Activated T-helper 2 cell treated with anti-CD3 and anti-CD28 coated beads, Interferon-gamma antibody, Interleukin-2, Interleukin-4, amounts not matched to agents 10 μg/mL and 5 μg/mL and 100 μg/mL, durations not matched to agents 14 hours and 24 hours and 36 hours (primary cell): ENCODE measurements at places on chromosomes 4 and X.

DNA sequence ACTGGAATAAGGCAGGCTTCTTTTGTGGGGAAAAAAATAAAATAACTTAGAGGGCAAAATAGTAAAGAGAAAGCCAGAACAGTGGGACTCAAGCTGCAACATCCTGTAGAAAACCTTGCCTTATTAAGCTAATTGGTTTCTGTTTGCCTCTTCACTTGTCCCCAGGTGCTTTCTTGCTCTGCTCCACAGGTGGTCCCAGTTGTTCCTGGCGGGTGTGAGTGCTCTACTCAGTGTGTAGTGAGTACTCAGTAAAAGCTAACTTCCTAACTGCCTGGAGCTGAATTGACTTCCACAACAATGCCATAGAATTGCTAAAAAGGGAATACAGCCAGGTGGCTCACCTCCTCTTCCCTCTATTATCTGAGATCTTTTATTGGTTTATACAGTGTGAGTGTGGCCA lies 930.2 kb downstream of the C4orf33 start:
- no peak for DNase-seq
- H3K4me3 ChIP-seq, result no peak overlapping the region
- no peaks in the 10 kb centered on the region for H3K4me1 ChIP-seq
- H3K27me3 ChIP-seq, result no peaks in the 10 kb centered on the region
- H3K36me3 ChIP-seq, result no peaks in the 10 kb centered on the region

DNA sequence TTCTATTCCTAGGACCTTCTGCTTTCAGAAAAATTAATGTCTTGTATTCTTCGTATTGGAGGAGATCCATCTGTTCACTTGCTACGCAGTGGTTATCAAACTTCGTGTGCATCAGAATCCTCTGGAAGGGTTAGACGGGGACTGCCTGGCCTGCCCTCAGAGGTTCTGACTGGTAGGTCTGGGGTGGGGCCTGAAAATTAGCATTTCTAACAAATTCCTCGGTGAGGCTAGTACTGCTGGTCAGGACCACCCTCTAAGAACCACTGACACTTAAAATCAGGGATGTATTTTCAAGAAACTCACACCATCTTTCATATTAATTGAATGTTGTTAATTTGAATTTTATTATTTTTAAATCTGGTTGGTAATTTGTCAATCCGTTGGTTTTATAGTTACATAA lies 63.0 kb downstream of the MAPK10 start:
- no peaks in the 10 kb centered on the region for H3K4me1 ChIP-seq
- no peaks in the 10 kb centered on the region for H3K36me3 ChIP-seq
- no peak overlapping the region for H3K4me3 ChIP-seq
- H3K27me3 ChIP-seq, result no peaks in the 10 kb centered on the region
- no peak for DNase-seq

DNA sequence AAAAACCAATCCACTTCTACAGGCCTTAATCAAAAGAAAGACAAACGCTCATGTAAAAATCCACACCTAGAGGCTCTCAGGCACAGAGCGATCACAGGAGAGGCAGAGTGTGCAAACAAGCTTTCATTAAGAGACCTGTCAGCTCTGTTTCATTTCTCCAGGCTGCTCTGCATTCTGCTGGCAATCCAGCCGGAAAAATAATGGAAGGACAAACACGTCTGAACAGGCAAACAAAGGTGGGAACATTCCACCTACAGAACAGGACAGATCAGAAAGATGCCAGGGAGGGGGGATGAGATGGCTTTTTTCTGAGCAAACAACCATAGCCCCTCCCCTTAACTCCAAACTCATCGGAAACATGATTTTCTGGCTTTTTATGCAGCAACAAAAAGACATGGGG lies 9.7 kb downstream of the SOD3 start:
- H3K4me3 ChIP-seq, result no peak overlapping the region
- H3K27me3 ChIP-seq, result peaks cover 18% of the 10 kb centered on the region
- H3K36me3 ChIP-seq, result no peaks in the 10 kb centered on the region
- H3K27ac ChIP-seq, result no peak overlapping the region
- no peaks in the 10 kb centered on the region for H3K4me1 ChIP-seq
- DNase-seq, result no peak

DNA sequence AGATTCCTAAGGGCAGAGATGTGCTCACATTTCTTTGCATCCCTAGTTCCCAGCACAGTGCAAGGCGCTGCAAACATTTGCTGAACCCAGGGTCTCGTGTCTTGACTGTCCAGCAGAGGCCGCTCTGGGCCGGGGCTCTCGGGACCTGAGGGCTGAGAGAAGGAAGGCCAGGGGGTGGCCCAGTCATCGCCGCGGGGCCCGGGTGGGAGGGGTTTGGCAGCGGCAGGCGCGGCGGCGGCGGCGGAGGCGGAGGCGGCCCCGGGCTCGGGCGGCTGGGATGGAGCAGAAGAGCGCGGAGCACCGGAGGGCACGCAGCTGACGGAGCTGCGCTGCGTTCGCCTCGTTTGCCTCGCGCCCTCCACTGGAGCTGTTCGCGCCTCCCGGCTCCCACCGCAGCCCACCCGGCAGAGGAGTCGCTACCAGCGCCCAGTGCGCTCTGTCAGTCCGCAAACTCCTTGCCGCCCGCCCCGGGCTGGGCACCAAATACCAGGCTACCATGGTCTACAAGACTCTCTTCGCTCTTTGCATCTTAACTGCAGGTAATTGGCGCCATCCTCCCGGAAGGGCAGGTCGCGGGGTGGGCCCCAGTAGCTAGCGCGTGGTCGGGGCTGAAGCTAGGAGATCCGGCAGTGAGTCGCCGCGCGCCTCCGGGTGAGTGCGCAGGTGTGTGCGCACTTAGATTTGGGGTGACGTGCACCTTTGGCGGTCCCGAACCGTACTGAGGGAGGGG lies at the start of gene PARM1:
Gene PARM1, plus strand, starts transcription at position 285 of the 730 bp plus-strand sequence. Its CDS starts 212 bp downstream, at position 497.
- H3K4me1 ChIP-seq, result peaks cover 9% of the 10 kb centered on the region
- peaks cover 50% of the 10 kb centered on the region for H3K27me3 ChIP-seq
- peak; percentile 12 for DNase-seq

DNA sequence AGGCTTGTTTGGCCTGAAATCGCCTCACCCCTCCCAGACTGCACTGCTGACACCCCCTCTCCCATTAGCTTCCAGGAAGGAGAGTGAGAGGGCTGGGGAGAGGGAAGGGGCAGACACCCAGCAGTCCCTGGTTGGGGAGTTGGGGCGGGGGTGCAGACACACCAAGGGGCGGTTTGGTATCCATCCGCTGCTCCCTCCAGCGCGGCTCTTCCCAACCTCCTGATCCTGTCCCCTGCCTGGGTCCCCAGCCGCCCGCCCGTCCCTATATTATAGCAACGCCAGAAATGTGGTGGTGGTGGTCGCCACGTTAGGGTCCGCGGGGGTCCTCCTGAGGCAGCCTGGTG lies 24.9 kb downstream of the GPRASP3 start:
- H3K27ac ChIP-seq, result no peak overlapping the region
- no peaks in the 10 kb centered on the region for H3K36me3 ChIP-seq
- H3K4me3 ChIP-seq, result peak overlapping the region; percentile 17
- H3K27me3 ChIP-seq, result peaks cover 5% of the 10 kb centered on the region
- H3K4me1 ChIP-seq, result no peaks in the 10 kb centered on the region

- peaks cover 33% of the 10 kb centered on the region for H3K4me1 ChIP-seq
- no peak overlapping the region for H3K4me3 ChIP-seq
Observed at GRCh38 chr4:169663831-169664230, 43.5 kb downstream of the CLCN3 start.

- no peak for DNase-seq
- no peaks in the 10 kb centered on the region for H3K36me3 ChIP-seq
- H3K27ac ChIP-seq, result no peak overlapping the region
- H3K4me3 ChIP-seq, result no peak overlapping the region
- peaks cover 9% of the 10 kb centered on the region for H3K4me1 ChIP-seq
Observed at GRCh38 chr4:6750286-6751221, 32.0 kb upstream of the KIAA0232 start.

DNA sequence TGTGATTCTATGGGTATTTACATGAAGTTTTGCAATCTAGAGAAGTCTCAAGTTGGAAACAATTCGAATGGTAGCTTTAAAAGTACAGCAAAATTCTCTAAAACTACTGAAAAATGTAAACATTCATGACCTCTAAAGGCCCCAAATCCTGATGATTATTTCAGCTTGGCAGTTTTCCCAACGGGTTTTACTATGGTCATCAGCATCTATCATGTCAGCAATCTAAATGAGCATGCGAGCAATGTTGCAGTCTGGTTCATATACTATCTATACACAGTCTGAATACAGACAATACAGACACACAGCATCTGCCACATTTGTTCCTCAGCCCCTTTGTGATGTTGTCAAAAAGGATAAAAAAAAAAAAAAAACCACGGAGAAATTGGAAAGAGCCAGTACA lies 790.3 kb upstream of the HTR2C start:
- H3K27ac ChIP-seq, result no peak overlapping the region
- no peaks in the 10 kb centered on the region for H3K4me1 ChIP-seq
- no peak for DNase-seq
- no peaks in the 10 kb centered on the region for H3K27me3 ChIP-seq

DNA sequence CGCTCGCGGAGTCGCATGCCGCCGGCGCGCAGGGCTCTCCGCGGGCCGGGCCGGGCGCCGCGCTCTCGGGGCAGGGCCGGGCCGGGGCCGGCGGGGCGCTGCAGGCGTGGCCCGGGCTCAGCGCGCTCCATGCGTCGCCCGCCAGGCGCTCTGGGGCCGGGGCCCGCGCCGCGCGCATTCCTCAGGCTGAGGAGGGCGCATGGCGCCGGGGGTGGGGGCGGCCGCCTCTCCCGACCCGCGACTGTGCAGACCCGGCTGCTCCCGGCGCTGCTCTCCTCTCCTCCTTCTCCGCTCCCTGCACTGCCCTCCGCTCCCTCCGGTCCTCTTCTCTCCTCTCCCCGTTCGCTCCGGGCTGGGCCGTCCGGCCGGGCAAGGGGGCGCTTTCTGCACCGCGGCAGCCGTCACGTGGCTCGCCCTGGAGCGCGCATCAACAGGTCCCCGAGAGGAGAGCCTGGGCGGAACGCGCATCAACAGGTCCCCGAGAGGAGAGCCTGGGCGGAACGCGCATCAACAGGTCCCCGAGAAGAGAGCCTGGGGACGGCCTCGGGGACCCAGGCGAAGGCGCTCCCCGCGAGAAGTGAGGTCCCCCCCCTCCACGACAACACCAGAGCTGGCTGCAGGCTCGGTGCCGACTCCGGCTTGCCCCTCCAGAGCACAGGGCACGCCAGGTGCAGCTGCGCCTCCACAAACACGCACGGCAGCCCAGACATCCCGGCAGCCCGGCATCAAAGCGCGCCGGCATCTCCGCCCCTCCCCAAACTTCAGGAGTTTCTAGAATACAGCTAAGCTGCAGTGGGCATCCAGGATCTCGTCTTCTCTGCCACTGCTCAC lies 12.9 kb downstream of the PPP2R3B start:
- no peak overlapping the region for H3K27ac ChIP-seq
- peaks cover 9% of the 10 kb centered on the region for H3K36me3 ChIP-seq
- peak overlapping the region; percentile 78 for H3K4me3 ChIP-seq
- peaks cover 36% of the 10 kb centered on the region for H3K27me3 ChIP-seq

- no peaks in the 10 kb centered on the region for H3K27me3 ChIP-seq
- DNase-seq, result no peak
- no peak overlapping the region for H3K27ac ChIP-seq
- H3K36me3 ChIP-seq, result peaks cover 31% of the 10 kb centered on the region
Observed at GRCh38 chr4:119518915-119519410, 109.6 kb downstream of the PDE5A start.

DNA sequence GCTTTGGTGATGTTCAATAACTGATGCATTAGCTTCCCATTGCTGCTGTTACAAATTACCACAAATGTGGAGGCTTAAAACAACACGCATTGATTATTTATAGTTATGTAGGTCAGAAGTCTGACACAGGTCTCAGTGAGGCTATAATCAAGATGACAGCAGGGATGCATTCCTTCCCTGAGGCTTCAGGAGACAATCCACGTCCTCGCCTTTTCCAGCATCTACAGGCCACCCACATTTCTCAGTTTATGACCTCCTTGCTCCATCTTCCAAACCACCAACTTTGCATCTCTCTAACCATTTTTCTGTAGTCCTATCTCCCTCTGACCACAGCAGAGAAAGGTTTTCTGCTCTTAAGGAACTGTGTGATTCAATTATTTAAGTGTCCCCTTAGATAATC lies 92.5 kb downstream of the GASK1B start:
- DNase-seq, result no peak
- no peaks in the 10 kb centered on the region for H3K36me3 ChIP-seq

- H3K4me1 ChIP-seq, result peaks cover 2% of the 10 kb centered on the region
- H3K4me3 ChIP-seq, result no peak overlapping the region
- H3K36me3 ChIP-seq, result no peaks in the 10 kb centered on the region
- H3K27ac ChIP-seq, result no peak overlapping the region
- DNase-seq, result no peak
- no peaks in the 10 kb centered on the region for H3K27me3 ChIP-seq
Observed at GRCh38 chr4:148170408-148171365, 271.5 kb downstream of the NR3C2 start.

GRCh38 chr4:17309567-17310268 lies 202.2 kb downstream of the QDPR start:
- no peaks in the 10 kb centered on the region for H3K36me3 ChIP-seq
- no peak for DNase-seq
- no peaks in the 10 kb centered on the region for H3K4me1 ChIP-seq
- no peak overlapping the region for H3K4me3 ChIP-seq
- H3K27me3 ChIP-seq, result peaks cover 17% of the 10 kb centered on the region

DNA sequence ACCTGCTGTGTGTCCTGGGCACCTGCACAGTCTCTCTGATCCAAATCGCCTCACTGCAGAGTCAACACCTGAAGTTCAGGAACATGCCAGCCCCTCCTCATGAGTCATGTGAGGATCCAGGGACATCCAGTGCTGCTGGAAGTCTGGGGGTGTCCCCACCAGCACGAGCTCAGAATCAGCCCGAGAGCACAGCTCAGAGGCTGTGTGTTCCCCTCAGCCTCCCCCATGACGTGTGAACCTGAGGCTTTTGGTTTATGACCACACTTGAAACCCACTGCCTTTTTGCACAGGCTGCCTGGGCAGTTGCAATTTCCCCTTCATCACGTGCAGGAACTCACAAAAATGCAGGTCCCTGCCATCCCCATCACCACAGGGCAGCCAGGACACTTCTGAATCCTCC lies 47.1 kb downstream of the PPP2R2C start:
- H3K4me3 ChIP-seq, result no peak overlapping the region
- no peak overlapping the region for H3K27ac ChIP-seq
- H3K27me3 ChIP-seq, result no peaks in the 10 kb centered on the region
- H3K36me3 ChIP-seq, result no peaks in the 10 kb centered on the region
- DNase-seq, result no peak
- no peaks in the 10 kb centered on the region for H3K4me1 ChIP-seq

- DNase-seq, result no peak
- H3K4me3 ChIP-seq, result no peak overlapping the region
- H3K27me3 ChIP-seq, result peaks cover 6% of the 10 kb centered on the region
Observed at GRCh38 chr4:79678472-79679202, 270.6 kb upstream of the GK2 start.

DNA sequence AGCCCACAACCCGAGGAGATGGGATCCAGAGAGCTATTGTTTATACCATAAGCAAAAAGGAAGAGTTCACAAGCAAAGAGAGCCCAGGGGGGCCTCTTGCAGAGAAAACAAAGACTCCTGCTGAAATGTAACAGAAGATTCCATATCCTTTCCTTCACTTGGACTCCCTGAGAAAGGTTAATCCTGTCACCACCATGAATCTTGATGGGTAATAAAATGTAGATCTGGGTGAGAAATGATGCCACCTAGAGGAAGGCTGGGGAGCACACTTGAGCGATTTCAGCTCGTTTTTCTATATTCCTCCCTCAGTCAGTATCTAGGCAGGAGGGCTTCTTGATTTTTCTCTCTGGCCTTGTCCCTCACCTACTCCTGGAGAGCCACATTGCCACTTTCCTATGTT lies 10.2 kb upstream of the KCNE5 start:
- H3K36me3 ChIP-seq, result peaks cover 20% of the 10 kb centered on the region
- no peak overlapping the region for H3K4me3 ChIP-seq
- H3K27ac ChIP-seq, result no peak overlapping the region
- no peak for DNase-seq
- H3K4me1 ChIP-seq, result peaks cover 18% of the 10 kb centered on the region
